ENCODE measurements at places on chromosomes 7 and 10.

GRCh38 chr7:14826426-14826825 is 76.1 kb downstream of the DGKB start:
- ATAC-seq = no peak

GRCh38 chr10:30455816-30456215 is 21.8 kb downstream of the MAP3K8 start:
- ATAC-seq = peak; percentile 45

DNA sequence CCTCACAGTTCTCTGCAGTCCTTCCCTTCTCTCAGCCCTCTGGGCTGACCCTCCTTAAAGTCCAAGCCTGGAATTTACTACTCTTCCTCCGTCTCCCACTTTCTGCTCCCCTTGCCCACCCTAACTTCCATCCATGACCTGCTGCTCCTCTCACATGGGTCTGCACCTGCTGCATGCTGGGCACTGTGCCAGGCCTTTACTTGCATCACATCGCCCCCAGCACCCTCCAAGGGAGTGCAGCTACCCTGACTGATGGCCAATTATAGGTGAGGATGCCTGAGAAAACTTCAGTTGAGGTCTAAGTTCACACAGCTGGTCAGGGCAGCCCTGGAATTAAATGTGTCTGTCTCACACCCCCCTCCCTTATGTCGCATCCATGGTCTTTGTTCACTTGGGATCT is 53.6 kb upstream of the ZPBP start:
- no peak for ATAC-seq

GRCh38 chr10:520402-520787 is 169.1 kb downstream of the DIP2C start:
- no peak for ATAC-seq

GRCh38 chr7:25889765-25890164 is 262.2 kb upstream of the NFE2L3 start:
- no peak for ATAC-seq

DNA sequence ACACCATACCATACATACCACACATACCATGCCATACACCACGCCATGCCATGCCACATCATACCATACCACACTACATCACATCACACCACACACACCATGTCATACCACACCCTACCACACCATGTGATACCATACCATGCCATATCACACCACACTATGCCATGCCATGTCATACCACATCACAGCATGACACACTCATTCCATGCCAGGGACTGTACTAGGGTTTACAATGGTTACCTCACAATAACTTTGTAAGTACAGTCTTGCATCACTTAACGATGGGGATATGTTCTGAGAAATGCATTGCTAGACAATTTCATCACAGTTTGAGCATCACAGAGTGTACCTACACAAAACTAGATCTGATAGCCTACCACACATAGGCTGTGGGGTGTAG is 14.5 kb downstream of the PYROXD2 start:
- ATAC-seq = no peak

DNA sequence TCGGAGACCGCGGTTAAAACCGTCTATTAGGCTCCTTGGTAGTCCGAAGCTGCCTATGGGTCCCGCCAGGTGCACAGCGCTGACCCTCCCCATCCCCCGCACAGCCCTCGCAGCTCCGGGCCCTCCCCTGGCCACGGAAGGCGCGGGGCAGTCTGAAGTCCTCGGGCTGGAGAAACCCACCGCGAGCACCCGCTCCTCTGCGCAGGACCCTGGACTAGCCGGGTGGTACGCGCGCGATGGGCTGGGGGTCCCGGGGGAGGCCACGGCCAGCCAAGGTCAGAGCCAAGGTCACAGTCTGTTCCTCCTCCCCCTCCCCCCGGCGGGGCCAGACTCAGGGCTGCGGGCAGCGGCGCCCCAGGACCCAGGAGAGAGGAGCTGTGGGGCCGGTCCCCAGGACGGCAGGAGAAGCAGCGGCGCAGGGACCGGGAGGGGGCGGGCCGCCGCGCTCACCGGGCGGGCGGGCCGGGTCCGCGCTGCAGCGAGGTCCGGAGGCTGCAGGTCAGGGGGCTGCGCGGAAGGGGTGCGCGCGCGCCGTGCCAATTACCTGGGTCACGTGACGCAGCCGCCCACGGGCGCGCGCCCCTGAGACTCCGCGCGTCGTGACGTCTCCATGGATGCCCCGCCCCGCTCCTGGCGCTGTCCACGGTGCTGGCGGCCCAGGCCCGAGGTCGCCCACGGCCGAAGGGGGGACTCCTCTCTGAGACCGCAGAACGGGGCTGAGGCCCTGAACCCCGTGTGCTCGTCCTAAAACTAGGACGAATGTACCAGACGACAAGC is at the start of gene OGDHL:
Gene OGDHL, minus strand, starts transcription at position 535 of the 777 bp plus-strand sequence. CDS start 3,731 bp downstream, outside the sequence.
- peak; percentile 58 for ATAC-seq

DNA sequence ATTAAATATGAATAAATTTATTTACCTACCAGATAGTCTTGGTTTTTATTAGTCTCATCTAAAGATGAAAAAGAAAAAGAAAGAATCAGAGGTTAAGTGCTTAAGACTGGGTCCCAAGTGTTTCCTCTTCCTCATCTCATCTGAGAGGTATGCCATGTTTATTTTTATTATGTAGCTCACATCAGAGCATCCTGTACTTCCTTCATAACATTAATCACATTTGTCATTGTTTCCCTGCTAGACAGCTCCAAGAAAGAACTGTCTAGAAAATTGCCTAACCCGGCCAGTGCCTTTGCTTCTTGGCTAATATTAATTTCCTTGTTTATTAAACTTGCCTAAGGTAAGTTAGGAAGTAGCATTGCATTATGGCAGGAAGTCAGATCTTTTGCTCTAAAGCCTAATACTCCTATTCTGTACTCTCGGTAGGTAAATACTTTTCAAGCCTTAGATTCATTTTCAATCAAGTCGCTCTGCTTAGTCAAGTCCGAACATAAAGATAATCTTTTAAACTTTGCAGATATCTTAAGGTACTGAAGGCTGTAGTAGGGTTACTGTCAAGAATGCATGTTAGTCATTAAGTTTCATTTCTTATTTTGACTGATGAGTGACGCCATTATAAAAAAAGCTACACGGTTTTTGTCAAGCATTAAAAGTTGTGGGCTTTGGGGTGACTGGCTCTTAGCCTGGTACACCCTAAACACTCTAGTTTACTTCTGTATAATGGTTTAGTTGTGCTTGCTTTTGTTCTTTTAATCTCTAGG is 47.4 kb downstream of the ZMYND11 start:
- peak; percentile 98 for ATAC-seq

DNA sequence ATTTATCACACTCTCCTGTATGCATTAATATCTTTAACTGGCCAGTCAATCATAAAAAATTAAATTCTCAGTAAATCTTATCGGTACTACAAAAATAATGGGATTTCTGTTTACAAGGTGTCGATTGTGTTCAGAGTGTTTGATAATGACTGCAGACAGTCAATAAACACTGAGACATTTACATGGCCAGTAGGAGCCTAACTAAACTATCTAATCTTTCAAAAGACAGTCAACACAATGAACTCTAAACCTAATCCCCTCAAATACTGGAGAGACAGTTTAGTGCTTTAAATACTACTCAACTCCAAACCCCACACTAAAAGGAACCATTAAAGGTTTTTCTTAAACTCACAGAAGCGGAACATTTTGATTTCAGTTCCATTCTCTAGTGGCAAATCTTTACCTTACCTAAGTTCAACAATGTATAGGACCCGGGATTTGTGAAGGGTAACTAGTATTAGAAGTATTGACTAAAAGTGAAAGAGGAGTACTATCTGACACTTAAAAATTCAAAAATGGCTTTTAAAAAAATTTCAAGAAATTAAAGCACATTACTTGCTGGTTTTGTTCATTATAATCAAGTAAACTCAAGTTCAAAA is 37.3 kb upstream of the EXOC6 start:
- ATAC-seq = no peak

GRCh38 chr7:151312356-151312755 is 29.3 kb upstream of the NUB1 start:
- no peak for ATAC-seq

GRCh38 chr10:119025336-119025735 is 4.2 kb upstream of the NANOS1 start:
- no peak for ATAC-seq

- ATAC-seq = no peak
Observed at GRCh38 chr7:8384901-8385300, 48.5 kb upstream of the NXPH1 start.

GRCh38 chr7:108004220-108005142 is 1.5 kb upstream of the LAMB1 start:
- no peak for ATAC-seq

- no peak for ATAC-seq
Observed at GRCh38 chr10:35778306-35778705, 136.2 kb upstream of the FZD8 start.

DNA sequence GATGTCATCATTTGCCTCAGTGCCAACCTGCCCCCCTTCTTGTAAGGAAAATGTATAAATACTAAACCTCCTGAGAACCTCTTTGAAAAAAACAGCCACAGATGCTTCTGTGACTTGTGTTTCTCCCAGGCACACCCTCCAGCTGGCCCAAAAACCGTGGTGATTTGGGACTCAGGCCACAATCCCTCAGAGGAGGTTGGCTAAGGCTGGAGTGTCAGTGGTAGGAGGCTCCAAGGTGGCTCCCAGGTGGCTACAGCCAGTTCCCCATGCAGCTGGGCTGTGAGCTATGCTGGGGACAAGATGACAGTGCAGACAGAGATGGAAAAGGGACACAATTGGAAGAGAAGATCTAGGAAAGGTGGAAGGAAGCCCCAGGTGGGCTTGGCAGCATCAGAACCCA is 104.7 kb downstream of the CPXM2 start:
- ATAC-seq = no peak

GRCh38 chr7:130611218-130611617 is 57.3 kb downstream of the COPG2 start:
- ATAC-seq = no peak

GRCh38 chr10:18880530-18880929 is 168.1 kb upstream of the MALRD1 start:
- no peak for ATAC-seq

- no peak for ATAC-seq
Observed at GRCh38 chr10:88125766-88126165, 262.3 kb downstream of the PTEN start.

DNA sequence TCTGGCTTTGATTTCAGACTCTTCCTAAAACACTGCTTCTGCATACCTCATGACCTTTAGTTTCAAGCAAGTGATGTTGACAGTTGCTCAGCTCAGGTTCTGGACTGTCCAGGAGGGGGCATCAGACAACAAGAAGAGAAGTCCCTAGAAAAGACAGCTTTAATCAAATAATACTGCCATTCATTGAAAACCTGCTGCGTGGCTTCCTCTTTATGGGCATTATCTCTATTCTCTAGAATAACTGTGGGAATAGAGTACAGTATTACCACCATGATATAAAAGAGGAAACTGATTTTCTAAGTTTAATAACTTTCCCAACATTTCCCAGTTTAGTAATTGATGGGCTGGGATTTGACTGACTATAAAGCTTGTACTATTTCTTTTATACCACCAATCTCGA is 170.4 kb downstream of the SNX13 start:
- peak; percentile 45 for ATAC-seq

GRCh38 chr7:37446371-37446770 is 2.3 kb downstream of the ELMO1 start:
- ATAC-seq = no peak

DNA sequence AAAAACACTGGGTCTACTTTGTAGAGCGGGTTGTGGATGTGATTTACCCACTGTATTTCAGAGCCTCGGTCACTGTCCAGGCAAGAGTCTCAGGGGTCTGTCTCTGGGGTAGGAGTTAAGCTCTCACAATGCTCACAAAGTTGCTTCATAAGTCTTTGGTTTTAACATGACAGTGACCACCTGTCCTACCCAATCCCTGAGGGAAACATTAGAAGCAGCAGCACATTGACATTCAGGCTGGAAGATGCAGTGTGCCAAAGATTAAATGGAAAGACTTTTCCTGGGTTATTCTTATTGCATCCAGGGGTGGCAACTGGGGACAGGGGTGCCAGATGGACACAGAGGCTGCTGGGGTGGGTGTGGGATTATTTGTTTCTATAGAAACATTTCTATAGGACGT is 330.0 kb downstream of the RNLS start:
- ATAC-seq = no peak

- no peak for ATAC-seq
Observed at GRCh38 chr10:70762441-70763175, 22.6 kb downstream of the TBATA start.

GRCh38 chr7:87448388-87448787 is 27.1 kb downstream of the ABCB4 start:
- ATAC-seq = no peak

- no peak for ATAC-seq
Observed at GRCh38 chr7:83547526-83547925, 101.4 kb downstream of the SEMA3E start.

GRCh38 chr10:97020452-97021400 is 165.0 kb downstream of the SLIT1 start:
- no peak for ATAC-seq

DNA sequence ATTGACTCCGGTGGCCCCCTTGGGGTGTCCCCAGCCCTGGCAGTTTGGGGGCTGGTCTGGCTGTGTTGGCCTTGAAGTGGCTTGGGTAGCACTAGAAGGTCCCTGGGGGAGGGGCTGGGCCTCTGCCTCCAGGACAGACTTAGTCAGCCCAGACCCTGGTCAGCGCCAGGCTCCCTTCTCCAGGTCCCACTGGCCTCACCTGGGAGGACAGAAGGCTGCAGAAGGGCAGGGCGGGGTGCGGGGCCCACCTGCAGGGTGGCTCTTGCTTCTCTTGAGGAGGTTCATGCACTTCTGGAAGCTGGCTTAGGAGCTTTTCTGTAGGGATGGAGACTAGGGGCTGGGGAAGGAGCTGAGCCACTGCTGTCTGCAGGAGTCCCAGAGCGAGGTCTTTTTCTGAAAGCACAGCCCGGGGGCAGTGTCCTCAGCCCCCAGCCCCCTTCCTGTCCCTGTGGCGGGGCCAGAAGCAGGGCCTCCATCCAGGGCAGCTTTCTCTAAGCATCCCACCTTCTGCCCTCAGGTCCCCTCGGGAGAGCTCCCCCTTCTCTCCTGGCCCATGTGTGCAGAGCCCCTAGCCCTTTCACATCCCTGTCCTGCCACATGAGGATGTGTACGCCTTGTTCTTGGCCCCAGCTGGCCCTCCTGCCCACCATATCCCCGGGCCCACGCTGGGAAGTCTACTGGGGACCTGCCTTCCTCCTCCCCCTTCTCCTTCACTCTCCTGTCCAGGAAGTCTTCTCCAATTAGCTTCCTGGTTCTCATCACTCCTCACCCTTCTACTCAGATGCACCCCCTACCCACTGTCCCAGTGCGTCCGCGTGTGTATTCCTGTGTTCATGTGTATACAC is 11.0 kb downstream of the TBATA start:
- ATAC-seq = no peak

DNA sequence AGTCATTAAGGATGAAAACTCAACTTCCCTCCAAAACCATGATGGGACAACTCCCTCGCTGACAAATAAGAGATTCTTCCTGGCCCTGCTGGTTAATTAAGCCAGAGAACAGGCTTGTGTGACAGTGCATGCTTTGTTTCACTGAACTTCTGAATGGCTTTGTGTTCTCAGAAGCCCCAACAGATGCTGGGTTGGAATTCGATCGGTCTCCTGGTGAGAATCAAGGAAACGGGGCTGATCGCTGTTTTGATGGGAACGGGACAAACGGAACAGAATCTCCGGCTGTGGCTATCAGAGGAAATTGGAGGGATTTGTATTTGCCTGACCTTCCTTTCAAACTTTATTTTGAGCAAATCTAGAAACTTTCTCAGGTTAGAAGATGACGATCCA is 145.0 kb downstream of the RNF216 start:
- no peak for ATAC-seq

Measured in activated CD4-positive, CD25-positive, alpha-beta regulatory T cell treated with anti-CD3 and anti-CD28 coated beads, Interleukin-2, amount 50 U/mL, for 24 hours (primary cell).